ENCODE measurements at places on chromosomes 13 and 19.

DNA sequence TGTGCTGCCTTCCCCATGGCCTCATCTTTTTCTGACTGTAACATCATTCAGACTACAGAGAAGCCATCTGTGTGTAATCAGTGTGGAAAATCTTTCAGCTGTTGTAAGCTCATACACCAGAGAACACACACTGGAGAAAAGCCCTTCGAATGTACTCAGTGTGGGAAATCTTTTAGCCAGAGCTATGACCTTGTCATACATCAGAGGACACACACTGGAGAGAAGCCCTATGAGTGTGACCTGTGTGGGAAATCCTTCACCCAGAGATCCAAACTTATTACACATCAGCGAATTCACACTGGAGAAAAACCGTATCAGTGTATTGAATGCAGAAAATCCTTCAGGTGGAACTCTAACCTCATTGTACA, 17.2 kb upstream of the ZNF8 start:
- DNase-seq = no peak

DNA sequence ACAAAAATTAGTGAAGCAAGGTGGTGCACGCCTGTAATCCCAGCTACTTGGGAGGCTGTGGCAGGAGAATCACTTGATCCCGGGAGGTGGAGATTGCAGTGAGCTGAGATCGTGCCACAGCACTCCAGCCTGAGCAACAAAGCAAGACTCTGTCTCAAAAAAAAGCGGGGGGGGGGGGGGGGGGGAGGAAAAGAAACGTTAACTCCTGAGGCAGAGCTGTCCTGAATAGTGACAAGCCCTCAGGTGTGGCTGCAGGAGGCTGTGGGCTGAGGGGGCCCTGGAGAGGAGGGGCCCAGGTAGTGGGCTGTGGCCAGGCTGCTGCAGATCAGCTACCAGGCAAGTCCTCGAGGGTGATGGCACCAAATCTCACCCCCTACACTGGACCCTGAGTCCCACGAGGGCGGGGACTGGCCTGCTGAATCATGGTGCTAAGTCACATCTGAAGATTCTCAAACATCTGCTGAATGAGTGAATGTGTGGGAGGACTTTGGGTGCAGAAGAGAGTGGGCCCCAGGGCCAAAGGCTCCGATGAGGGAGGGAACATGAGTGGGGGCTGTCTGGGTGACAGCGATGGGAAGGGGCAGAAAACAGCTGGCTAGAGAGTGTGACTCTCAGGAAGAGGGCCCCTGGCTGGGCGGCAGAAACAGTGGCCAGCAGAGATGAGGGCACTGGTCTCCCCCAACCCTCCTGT, 24.6 kb upstream of the ATP1A3 start:
- DNase-seq = no peak

DNA sequence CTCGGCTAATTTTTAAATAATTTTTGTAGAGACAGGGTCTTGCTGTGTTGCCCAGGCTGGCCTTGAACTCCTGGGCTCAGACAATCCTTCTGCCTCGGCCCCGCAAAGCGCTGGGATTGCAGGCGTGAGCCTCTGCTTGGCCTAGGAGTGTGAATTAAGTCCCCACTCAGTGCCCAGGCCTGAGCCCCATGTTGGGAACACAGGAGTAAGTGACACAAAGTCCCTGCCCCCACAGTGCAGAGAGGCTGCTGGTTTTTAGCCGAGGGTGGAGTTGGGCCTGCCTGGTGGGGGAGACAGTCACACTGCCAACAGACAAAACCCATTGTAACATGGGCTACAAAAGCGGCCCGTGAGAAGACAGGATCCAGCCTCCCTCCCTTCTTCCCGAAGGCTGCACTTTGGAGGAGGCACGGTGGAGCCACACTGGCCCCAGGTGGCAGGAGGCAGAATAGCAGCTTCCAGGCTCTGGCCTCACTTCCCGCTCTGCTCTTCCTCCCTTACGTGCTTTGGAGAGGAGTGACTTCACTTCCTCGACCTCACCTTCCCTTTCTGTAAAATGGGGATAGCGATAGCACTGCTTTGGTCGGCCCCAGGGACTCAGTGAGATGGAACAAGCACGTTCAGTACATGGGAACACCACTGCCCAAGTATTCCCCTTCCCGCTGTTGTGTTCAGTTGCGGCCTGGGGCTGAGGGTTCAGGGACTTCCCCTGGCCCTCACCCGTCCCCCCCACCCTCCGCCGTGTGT, 15.2 kb upstream of the EHD2 start:
- DNase-seq = peak; percentile 87

DNA sequence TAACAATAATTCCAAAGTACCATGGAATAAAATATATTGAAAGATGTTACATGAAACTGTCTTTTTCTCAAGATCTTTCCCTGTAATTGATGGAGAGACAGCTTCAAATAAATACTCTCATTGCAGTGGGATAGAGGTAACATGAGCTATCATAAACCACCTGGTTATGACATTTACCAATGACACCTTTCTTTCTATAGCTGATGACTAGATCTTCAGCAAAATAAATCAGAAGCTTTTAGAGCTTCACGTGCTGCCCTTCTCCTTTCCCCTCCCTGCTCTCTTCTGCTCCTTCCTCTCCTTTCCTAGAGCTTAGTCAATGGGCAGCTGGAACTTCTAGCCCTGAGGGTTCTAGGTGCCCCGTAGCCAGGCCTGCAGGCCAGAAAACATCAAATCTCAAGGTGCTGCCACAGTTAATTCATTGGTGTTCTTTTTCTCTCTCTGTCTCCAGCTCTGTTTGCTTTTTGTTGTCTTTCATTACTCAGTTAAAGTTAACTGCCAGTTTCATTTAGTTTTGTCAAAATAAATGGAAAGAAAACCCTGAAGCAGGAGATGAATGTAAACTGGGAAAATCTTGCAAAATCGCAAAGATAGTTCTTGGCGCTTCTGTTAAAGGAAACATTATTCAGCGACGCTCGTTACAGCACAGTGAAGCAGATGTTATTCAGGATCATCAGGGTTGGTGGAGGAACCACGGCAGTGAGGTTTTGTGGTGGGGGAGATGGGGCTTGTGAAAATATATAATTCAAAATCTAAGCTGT, 8.3 kb upstream of the METTL21C start:
- no peak for DNase-seq

DNA sequence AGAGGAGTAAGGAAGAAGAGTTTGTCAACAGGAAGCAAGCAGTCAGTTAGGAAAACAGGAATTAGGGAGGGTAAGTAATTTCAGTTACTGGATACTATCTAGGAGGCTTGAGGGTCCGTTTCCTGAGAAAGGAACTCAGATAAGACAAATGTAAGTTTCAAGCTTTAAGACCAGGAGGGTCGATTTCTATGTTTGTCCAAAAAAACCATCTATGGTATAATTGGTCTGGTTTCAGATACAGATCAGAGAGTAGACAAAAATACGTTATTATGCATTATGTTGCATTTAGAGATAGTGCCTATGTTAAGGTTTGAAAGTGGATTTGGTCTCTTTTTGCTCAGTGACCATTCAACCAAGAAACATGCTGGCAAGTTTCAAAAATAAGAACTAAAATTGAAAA, 789.6 kb upstream of the PCDH20 start:
- no peak for DNase-seq

GRCh38 chr13:34462843-34463242, 479.2 kb upstream of the NBEA start:
- DNase-seq = no peak

DNA sequence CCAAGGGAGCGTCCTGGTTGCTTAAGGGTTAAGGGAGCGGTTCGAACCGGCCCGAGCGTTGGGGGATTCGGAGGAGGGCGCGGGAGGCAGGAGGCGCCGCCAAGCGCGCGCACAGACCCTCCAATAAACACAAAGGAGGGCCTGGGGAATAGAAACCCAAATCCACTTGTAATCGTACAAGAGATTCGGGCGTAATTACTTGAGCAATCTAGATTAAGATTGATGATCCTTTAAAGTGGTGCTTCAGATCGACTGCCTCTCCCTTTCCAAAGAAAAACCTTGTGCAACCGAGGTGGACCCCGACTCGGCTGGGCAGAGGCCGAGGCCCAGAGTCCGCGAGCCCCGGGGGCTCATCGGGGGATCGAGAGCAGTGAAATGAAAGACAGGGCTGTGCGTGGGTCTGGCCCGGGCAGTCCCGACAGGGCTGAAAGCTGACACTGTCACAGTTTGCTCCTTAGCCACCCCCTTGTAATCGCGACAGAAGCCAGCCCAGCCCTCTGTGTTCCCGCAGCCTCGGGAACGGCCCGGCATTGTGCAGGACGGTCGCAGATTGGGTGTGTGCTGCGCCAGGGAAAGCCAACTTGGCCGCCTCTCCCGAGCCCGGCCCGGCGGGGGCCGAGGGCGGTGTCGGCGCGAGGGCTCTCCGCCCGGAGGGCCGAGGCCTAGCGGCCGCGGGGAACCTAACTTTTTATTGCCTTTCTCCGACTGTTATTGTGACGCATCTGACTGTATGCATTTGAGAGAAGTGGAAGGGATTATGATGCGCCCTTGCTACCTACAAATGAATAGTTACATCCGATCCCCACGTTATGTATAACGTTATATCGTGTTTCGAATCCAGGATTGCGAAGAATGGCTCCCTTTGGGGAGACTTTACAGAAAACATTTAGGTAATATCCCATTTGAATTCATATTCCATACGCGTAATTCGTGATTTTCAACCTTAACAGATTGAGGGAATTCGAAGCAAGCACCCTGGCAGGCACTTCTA, 5.5 kb downstream of the MAB21L1 start:
- peak; percentile 82 for DNase-seq

- no peak for DNase-seq
Measured at GRCh38 chr13:60118696-60119400, 44.9 kb downstream of the DIAPH3 start.

DNA sequence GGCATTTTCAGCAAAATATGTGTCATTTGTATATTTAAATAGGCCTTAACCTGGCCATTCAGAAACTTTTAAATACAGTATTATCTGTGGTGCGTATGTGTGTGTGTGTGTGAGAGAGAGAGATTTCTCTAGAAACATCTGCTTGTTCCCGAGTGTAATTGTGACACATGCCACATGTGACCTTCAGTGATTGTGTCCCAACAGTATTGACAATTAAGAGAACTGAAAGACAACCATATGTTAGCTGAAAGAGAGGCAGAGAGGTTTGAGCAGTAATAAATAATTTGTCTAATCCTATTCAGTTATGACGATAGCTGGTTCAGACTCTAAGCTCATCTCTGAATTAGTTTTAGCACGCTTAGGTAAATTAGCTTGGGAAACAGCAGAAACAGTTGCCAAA, 1503.1 kb downstream of the PCDH9 start:
- no peak for DNase-seq

GRCh38 chr13:33146843-33147611, 130.8 kb downstream of the KL start:
- no peak for DNase-seq

DNA sequence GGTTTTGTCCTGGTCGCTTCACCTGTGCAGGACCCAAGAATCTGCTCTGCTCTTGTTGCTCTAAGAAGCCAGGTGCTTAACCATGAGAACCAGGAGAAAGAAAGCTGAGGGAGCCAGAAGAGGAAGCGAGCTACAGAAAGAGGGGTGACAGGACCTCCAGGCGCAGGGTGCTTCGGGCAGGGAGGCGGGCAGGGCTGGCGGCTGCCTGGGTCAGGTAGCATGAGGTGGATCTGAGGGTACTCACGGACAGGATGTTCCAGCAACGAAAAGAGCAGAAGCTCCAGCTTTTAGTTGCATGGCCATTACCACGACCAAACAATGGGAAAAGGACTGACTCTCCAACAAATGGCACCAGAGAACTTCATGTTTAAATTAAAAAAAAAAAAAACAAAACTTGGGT, 59.9 kb downstream of the ZNF724 start:
- DNase-seq = no peak

- no peak for DNase-seq
Measured at GRCh38 chr13:43764349-43764748, 22.4 kb downstream of the ENOX1 start.

GRCh38 chr19:11963566-11964355, 1.1 kb upstream of the ZNF763 start:
- DNase-seq = peak; percentile 75

DNA sequence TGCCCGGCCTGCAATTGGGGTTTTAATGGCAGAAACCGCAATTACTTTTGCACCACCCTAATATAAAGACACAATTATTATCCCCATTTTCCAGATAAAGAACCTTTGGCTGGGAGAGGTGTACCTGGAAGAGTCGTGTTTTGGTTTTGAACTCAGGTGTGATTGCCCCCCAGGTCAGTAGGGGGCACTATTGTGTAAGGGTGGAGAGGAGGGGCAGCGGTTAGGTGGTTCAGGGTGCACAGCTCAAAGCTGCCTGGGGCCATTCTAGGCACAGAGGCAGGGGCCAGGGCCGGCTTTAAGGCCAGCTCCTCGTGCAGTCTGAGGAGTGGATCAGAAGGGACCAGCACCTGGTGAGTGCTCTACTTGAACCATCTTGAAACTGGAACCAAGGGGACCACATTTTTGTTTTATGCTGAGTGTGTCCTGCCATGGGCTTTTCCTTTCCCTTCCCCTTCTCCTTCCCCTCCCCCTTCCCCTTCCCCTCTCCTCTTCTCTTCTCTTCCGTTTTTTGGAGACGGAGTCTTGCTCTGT, 5.8 kb upstream of the FCGRT start:
- peak; percentile 83 for DNase-seq

DNA sequence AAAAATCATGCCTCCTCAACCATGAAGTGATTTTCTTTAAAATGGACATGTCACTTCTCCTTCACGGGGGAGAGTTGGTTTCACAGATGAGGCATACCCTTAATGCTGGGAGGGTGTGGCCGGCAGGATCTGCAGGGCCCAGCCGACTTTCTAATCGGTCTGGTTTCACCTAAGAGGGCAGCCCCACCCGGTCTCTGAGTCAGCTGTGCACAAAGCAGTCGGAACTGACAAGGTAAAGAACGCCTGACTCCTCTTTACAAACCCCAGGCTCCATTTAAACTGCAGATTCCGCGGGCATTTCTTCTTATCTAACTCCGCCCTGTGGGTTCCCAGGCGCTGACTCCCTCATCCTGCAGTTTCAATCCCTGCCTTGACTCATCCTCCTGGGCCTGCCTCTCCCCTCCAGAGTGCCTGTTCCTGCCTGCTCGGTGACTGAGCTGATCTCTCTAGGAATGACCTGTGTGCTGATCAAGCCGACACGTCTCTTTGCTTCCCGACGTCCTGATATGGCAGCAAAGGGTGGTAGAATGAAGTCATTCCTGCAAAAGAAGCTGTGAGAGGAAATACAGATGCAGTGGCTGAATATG, 63.4 kb downstream of the EFNB2 start:
- DNase-seq = peak; percentile 69

GRCh38 chr19:15324791-15325519, 7.4 kb downstream of the BRD4 start:
- no peak for DNase-seq
